G401 (cell line): ENCODE measurements at places on chromosomes 6 and 20. TPM values are rescaled to one million over a fixed set of nuclear protein-coding genes. Genes with fewer than 3 reads are reported as not detected.

- DNase-seq, result no peak
These were observed 48.9 kb upstream of the EZR start for GRCh38 chr6:158868122-158868480.

GRCh38 chr6:155089746-155090145, 94.6 kb downstream of the TIAM2 start:
- DNase-seq, result no peak

DNA sequence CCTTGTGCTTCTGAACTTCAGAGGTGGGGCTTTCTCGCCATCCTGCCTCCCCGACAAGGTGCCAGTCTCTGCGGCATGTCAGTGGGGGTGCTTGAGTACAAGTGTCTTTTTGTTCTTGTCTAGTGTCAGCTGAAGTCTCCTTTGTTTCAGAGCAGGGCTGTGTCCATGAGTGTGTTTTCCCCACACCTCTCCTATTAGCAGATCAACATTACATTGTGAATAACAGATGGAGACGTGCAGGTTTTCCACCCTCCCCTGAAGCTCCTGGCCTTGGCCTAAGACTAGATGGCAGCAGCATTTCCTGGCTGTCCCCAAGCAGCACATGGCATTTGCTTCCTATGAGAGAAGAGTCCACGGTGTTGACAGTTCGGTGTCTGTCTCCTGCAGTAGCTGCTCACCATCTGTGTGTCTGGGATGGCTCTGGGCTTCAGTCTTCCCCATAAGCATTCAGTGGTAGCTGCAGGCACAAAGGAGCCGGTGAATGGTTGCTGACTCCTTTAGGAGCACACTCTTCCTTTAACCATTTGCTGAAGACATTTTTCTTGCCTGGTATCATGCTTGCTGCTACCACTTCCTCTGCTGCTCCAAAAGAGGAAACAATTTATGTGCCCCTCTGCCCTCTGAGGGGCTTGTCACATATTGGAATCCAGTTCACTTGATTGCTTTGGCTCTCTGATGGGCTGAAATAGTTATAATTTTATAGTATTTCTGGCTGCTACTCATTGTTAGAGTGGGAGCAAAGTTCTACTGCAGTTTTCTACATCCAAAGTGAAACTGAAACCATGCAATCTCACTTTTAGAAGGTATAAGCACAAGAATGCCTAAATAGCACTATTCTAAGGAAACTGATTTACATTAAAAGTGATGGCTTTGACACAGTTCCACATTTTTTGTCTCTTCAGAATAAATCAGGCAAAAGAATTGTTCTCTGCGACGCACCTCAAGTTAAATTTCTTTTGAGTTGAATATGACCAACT, 913.0 kb downstream of the C6orf118 start:
- DNase-seq, result peak; percentile 98

DNA sequence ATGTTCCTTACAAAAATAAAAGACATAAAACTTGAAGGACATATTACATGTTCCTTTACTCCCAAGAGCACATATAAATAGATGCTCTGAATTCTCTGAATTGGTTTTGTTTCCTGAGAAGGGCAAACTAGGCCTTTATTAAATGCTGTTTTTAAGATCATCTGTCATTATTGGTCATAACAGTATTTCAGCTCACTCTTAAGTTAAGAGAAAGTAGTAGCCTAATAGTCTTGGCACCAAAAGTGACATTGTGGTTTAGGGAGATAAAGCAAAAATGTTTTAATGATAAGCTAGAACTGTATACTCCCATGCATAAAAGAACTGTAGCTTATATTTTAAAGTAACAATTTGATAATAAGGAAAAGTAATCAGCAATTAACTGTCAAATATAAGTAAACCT, 361.1 kb upstream of the PTCHD4 start:
- no peak for DNase-seq

- DNase-seq, result no peak
These were observed 37.5 kb upstream of the NOX3 start for GRCh38 chr6:155493026-155493693.

- DNase-seq, result no peak
These were observed 99.4 kb upstream of the RAB32 start for GRCh38 chr6:146444189-146444588.

Gene CARMIL1
- 0.20 and 0.37 TPM in 2 replicates for total RNA-seq

GRCh38 chr20:33866398-33867100, 55.4 kb downstream of the CHMP4B start:
- no peak for DNase-seq

DNA sequence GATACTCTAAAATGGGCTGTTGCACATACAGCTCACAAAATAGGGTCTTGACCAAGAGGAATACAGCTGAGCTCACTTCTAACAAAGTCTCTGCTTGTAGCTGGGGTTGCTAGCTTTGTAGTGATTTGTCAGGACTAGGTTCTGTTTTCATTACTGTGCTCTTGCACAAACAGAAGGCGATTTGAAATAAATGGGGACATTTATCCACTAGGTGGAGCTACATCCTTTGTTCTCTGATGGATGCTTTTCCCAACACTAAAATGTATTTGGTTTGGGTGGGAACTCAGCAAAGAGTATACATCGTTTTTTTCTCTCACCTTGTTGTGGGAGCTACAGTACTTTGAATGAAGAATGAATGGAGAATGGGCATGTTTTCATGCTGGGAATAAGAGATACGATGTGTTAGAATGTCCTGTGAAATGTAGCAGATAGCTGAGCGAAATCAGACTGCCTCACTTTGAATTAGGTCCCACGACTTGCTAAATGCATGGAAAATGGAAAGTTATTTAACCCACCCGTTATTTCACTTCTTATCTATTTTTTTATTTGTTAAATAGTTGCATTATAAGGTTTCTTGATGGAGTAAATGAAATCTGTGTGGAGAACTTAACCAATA, 494.7 kb upstream of the MAP3K7 start:
- DNase-seq, result peak; percentile 89

DNA sequence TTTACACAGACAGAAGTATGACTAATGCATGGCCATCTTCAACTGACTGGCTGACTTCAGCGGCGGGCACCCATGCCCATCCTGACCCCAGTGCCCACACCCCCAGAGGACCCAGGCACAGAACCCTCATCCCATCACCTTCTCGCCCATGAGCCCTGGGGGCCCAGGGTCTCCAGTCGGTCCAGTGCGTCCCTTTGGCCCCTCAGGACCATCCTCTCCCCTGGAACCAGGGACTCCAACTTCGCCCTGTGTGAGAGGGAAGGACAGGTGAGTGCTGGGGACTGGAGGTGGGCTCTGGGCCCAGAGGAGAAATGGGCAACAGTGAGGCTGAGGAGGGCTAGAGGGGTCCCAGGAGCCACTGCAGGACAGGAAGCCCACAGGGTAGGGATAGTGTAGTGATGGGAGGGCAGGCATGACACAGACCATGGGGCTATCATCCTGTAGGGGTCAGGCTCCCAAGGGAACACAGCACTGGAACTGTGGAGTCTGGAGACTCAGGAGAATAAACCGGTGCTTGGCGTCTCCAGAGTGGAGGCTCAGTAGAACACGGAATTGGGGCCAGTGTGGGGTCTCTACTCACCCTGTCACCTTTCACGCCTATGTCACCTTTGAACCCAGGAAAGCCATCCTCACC, 16.7 kb downstream of the COL11A2 start:
- DNase-seq, result no peak

DNA sequence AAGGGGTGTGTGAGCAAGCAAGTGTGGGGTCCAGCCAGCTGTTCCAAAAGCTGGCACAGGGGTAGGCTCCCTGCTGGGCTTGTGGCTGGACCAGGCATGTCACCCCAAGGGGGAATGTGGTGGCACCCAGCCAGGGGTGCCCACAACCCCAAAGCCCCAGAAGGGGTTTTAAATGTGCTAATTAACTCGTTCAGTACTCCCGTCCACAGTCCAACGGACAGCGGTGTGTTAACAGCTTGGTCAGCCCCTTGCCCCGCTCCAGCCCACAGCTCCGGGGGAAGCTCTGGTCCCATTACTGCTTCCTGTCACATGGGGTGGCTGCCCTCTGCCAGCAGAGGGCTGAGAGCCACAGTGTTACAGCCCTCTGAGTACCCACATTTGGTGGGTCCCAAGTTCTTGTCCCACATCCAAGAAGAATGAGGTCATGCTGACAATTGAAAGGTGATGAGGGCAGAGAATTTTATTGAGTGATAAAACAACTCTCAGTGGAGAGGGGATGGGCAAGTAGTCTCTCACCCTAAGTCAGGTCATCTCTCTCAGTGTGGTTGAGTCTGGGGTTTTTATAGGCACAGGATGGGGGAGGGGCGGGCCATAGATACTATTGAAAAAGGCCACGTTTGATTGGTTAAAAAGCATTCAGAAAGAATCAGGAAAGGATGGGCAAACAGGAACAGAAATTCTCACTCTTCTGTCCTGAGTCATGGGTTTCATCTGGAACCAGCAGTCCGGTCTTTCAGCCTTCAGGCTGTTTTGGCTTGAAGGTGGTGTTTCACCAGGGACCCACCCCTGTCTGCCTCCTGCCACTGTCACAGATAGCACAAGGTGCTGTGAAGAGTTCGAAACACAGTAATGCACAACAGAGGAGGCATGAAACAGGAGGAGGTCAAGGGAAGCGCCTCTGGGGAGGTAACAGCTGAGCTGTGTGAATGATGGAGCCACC, 238.5 kb downstream of the NFATC2 start:
- no peak for DNase-seq

Gene MEI4
- 0.44 and 0.49 TPM in 2 replicates for total RNA-seq

DNA sequence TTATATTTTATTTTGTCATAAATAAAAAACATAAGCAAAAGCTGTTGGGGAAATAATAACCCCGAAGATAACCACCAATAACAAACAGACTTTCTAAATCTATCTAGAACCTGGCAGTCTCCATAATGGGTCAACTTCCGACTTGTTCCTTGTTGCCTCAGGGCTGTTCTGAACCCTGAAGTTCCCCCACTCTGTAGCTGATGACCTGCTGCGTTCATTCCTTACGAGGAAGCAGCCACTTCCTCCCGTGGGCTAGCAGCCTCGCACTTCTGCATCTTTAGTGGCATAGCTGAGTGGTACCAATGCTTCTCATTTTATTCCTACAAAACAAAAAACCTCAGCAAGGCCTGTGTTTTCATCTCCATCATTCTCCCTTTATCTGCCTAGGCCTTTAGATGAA, 103.0 kb downstream of the PLEKHG1 start:
- no peak for DNase-seq

Gene BPI
- not detected in 2 replicates for total RNA-seq

Gene DNAH8
- not detected in 2 replicates for total RNA-seq

GRCh38 chr20:14245368-14245970, 91.9 kb downstream of the FLRT3 start:
- DNase-seq, result no peak
